ENCODE measurements at places on chromosomes 1 and 21. TPM values are rescaled to one million over a fixed set of nuclear protein-coding genes. Genes with fewer than 3 reads are reported as not detected.

GRCh38 chr1:202127836-202128622 is 5.3 kb downstream of the GPR37L1 start:
- DNase-seq = no peak

DNA sequence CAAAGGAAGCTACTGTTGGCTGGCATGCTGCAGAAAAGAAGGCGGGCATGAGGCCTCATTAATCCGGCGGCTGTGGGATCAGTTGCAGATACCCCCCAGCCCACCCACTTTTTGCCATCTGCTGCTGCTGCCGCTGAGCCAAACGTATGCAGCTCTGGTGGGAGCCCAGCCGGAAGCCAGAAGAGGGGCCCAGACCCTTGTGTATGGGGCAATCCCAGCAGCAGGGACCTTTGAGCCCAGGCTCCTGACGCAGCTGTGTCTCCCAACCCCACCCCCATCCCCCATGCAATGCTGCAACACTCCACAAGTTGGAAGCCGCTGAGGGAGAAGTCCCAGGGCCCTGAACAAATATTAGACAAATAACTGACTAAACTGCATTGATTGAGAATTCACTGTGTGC is 106.0 kb downstream of the ELAVL4 start:
- DNase-seq = no peak

GRCh38 chr1:27403065-27403726 is 10.8 kb downstream of the GPR3 start:
- no peak for DNase-seq

DNA sequence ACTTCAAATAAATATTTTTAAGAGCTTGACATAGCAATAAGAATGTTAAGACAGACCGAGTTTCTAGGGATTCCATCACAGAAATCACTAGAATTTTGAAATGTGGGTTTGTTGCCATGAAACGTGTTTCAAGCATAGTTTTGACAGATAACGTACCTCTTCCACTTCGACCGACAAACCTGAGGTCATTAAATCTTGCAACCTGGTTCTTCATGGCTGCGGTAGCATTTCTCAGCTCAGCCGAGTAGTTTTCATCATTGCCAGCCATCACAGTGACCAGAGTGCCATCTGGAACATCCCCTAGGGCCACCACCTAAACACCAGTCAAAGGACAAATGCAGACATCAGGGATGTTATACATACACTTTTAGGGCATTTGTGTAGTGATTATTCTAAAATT is 168.7 kb downstream of the RUNX1 start:
- DNase-seq = no peak

DNA sequence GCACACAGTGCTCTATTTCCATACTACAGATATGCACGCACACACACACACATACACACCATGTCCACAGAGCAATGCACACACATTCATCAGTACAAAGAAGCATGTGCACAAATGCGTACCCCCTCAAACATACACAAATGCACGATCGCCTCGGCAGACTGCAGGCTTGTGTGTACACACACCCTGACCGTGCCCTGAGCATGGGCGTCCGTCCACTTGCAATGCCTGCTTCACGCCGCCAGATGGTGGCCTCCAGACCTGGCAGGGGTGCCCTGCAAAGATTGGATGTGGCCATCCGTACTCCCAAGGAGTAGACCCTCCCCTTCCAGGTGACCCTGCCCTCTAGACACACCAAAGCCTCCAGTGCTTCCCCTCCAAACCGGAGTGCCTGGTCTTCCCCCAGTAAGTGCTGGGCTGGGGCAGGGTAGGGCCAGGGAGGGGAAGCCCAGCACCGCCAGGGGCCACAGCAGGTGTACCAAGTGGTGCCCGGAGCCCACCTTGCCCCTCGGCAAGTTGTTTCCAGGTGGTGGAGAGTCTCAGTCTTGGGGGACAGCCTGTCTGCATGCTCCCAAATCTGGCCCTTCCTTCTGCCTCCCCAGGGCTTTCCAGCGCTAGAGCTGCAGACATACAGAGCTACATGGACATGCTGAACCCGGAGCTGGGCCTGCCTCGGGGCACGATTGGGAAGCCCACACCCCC is 20.6 kb downstream of the ESPN start:
- DNase-seq = no peak

Gene LCE1A
- total RNA-seq = not detected

Gene NMNAT2
- total RNA-seq = 0.45 TPM

Gene CFAP74
- not detected for total RNA-seq
